Activated gamma-delta T cell treated with anti-CD3 and anti-CD28 coated beads, Interleukin-2, amount 50 U/mL, for 16 hours (primary cell): ENCODE measurements at places on chromosomes 4 and X.

- no peak for DNase-seq
These were observed 607.4 kb upstream of the FAM241A start for GRCh38 chr4:111537871-111538270.

- no peak for DNase-seq
These were observed 382.2 kb upstream of the INTU start for GRCh38 chr4:127250577-127250976.

GRCh38 chrX:102652031-102652688 is 877 bp downstream of the GPRASP1 start:
- no peak for DNase-seq

DNA sequence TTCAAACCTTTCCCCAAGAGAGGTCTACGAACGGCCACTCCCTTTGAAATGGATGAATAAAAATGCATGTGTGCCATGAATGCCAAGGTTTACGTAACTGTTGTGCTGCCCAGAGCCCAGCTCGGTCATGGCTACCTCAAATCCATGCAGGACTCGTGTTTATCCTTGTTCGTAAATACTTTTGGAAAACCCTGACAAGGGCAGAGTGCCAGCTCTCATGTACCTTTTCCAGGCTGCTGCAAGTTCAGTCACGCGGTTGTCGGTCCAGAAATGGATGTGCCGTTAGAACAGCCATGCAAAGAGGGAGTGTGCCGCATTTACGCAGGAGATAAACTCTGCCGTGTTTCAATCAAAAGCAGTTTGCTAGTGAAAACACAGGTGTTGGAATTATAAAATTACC is 123.4 kb downstream of the AMELX start:
- DNase-seq = no peak

- DNase-seq = no peak
These were observed 27.2 kb upstream of the WFS1 start for GRCh38 chr4:6242271-6243029.

- no peak for DNase-seq
These were observed 381.7 kb upstream of the FGF13 start for GRCh38 chrX:139093201-139093600.

- no peak for DNase-seq
These were observed 1.5 kb downstream of the IL1RAPL2 start for GRCh38 chrX:104567506-104567905.

DNA sequence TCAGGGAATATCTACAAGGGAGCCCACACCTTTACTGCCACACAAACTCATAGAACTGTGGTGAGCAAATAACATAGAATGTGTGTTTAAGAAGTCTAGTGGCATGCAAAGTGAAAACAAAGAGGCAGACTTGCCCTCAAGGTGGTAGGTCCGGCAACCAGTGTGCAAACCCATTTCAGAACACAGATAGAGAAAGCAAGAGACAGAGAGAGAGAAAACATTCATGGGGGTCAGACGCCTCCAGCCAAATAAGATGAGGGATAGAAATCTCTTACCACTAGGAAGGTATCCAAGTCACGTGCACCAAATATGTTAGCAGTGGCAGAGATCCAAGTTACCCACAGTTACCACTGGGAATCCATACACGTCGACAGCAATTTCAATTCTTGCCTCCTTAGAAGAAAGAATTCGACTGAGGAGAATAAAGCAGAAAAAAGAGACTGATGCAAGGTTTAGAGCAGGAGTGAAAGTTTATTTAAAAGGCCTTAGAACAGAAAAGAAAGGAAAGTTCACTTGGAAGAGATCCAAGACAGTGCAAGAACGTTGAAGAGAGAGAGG is 252.8 kb downstream of the NAP1L3 start:
- DNase-seq = no peak

DNA sequence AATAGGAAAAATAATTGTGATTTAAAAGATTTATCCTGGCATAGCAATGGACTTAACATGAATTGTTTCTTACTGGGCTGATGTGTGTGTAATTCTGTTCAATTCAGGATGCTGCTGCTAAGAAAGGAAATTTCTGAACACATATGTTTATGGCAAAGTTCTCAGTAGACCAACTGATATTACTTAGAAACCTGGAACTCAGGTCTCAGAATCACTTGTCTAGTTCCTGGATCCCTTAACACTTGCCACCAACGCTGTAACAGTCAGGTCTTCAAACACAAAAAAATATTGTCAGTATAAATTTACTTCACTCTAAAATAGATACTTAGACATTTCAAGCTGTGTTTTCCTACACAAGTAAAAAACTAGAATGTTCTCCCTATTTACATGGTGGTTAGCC is 5.5 kb downstream of the CASP3 start:
- DNase-seq = no peak

DNA sequence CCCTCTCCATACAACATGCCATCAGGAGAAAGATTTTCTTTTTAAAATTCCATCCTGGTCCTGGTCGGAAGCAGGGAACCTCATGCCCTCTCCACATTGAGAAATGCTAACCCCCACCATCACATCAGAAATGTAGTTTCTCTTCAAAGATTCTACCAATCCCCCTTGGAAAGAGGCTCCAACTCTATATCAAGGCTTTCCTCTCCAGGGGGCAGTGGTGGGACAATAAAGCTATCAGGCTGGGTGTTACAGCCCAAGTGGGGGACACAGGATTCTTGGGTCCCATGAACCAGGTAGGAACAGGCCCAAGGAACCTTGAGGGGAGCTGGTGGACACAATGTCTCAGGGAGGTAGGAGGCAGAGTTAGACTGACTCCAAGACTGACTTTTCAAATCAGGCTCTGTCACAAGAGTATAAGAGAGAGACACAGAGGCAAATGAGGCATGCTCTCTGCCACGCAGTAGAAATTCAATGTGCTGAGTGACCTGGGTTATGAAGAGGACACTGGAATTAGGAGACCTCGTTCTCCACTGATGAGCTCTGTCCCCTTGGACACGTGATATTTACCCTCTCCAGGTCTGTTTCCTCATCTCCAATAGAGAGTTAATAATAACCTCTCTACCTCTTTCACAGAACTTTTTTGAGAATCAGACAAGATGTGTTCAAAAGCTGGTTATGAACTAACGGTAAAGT is 4.5 kb downstream of the GJB1 start:
- DNase-seq = no peak

DNA sequence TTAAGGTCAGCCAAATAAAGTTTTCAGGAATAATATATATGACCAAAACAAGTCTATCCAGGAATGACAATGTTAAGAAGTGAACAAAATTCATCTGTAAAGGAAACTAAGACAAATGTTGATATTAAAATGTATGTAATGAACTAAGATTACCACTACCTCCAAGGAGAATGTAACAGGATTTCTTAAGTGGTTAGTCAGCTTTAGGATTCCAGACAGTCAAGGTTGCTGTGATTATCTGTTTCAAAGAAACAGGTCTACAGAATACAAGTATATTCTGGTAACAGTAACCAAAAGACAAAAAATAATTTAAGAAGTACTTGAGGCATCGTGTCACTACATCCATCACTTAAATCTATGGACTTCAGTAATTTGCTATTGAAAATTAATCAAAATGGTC is 172.8 kb downstream of the SCFD2 start:
- no peak for DNase-seq

GRCh38 chr4:541271-541670 is 34.8 kb downstream of the TMEM271 start:
- no peak for DNase-seq

DNA sequence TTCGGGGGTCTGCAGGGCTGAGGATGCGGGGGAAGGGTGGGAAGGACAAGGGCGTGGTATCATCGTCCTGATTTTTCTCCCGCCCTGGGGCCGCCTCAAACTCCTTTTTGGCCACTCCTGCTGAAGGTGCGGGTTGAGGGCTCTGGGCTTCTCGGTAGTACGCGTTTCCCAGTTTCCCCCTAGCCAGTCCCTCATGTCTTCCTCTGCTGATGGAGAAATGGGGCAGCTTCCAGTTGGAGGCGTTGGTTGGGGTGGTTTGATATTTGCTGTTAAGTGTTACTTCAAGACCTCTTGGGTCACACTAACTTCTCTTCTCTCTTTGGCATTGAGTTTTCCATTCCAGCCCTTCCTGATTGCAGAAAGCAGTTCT is 482 bp downstream of the GSTCD start:
- no peak for DNase-seq

GRCh38 chr4:13633671-13634070 is 6.1 kb upstream of the BOD1L1 start:
- no peak for DNase-seq

DNA sequence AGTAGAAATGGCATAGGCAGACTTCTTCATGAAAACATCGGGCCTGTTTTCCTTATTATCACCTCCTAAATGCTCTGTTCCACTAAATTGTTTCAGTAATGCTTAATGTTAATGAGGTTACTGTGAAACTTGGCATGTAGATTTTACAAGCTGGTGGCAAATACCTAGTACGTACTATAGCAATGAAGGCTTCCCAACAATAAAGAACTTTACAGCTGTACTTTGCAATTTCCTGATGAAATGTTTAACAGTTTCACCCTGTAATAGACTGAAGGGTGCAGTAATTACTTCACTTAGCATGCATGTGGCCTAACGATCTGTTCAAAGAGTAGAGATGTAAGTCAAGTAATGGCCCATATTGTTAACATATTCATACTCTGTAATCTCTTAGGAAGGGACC is 524.7 kb downstream of the IL15 start:
- DNase-seq = no peak

DNA sequence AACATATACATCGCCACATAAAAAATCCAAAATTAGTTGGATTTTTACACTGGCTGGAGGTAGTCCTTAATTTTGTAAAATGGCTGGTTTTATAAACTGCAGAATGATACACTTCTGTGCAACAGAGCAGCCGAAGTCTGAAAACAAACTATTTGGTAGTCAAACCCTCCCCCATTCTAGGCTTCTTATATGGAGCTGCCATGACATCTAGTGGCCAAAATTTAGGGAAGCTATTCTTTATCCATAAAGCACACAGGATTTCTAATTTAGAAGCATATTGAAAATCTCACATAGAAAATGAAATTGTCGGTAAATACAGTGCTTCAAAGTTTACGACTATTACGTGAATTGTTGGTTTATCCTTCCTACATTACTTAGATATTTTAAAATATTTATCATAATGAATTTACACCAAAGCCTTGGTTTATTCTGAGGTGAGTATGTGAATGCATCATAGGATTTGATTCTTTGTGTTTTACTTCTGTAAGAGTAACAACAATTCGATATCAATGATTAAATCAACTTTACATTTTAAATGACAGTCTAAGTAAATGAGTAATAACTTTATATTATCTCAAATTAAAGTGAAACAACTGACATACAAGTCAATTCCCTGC is 113.4 kb upstream of the FAM241A start:
- no peak for DNase-seq

DNA sequence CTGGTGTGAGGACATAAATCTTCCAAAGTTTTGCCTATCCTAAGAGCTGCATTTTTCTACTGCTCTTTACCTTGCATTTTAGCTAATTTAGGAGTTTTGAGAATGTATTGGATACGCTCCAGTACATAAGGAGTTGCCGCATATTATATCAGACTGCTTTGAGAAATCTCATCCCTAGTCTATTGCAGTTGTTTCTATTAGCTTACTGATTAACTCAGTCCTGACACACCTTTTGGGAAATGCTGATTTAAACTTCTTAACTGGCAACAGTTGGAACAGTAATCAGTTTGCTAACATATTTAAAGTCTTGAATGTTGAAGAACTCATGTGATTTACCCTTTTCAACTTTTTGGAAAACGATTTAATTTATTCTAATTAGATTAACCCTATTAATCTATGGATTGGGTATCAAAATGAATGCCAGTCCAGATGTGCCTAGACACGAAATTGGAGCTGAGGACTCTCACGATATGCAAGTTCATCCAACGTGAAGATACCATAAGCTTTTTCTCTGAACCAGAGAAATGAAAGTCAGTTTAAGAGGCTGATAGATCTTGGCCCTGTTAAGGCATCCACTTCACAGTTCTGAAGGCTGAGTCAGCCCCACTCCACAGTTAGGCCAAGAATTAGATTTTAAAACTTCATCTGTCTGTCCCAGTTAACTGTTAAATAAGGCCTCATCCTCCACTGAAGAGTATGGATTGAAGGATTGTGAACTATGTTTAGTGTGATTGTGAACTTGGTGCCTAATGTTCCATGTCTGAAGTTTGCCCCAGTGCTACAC is 90.0 kb downstream of the MAOA start:
- DNase-seq = no peak

GRCh38 chr4:69054578-69055200 is 41.6 kb upstream of the UGT2B7 start:
- DNase-seq = no peak

DNA sequence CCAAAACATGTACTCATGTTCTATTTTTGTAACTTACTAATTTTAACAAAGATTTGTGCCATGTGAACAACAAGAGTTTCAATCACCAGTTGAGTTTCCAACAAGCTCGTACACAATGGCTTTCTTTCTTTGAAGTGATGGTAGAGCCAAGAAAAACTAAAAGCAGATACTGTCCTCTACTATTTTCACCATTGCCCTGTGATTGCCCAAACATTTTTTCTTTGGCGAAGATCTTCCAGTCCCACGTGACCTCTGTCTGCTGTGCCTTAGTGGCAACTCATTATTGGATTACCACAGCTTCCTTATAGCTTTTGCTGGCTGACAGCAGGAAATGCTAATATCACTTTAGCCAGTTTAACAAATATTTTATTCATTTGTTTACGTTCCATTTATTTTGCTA is 1147.1 kb downstream of the STIM2 start:
- DNase-seq = no peak

DNA sequence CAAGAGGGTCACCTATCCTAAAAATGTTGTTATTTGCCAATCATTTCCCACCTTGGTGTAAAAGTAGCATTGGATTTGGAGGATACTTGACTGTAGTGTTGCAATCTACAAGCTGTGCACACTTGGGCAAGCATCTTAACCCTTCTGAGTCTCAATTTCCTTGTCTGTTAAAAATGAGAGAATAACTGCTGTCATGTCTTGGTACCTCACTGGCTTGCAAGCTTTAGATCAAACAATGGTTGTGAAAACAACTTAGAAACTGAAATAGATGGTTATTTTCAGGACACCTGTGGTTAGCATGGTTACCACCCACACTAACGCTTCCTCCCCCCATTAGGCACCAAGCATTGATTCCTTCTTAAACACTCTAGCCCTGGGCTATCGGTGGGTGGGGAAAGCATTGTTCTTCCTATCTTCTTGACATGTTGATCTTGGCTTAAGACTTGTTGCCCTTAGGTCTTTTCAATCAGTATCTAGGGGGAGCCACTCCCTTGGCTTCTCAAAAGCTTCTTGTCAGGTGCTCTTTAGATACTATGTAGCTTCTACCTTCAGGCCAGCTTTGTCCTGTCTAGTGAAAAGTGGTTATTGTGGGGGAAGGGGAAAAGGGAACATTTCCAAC is 10.6 kb upstream of the AMOT start:
- no peak for DNase-seq

- no peak for DNase-seq
These were observed 101.6 kb downstream of the TMEM47 start for GRCh38 chrX:34555481-34555880.
